ENCODE measurements at places on chromosomes 6 and 20.

DNA sequence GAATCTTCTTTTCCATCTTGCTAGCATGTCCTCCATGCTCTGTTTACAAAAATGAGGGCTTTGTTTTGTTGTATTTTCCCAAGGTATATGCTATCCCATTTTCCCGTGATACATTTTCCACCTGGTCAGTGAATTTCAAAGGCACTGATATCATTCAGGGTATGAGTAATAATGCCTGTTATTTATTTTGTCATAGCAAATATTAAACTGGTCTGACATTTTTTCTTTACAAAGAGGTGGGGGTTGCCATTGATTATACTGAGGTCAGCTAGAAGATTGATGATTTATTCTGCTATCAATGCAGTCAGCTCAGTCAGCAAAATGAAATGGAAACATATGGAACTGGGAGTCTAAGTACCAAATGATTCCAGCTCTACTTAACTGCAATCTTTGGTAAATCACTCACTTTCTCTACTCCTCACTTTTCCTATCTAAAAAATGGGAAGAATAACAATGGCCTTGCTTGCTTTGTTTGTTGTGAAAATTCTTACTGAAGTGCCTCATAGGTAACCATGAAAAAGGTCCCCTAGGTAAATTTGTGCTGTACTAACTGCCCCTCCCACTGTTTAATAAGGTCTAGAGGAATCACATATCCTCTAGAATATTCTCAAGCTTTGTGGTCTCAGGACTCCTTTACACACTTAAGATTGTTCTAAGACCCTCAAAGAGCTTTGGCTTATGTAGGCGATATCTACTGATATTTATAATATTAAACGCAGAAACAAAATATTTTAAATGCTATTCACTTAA lies 64.0 kb downstream of the ARHGAP18 start:
- DNase-seq = no peak

DNA sequence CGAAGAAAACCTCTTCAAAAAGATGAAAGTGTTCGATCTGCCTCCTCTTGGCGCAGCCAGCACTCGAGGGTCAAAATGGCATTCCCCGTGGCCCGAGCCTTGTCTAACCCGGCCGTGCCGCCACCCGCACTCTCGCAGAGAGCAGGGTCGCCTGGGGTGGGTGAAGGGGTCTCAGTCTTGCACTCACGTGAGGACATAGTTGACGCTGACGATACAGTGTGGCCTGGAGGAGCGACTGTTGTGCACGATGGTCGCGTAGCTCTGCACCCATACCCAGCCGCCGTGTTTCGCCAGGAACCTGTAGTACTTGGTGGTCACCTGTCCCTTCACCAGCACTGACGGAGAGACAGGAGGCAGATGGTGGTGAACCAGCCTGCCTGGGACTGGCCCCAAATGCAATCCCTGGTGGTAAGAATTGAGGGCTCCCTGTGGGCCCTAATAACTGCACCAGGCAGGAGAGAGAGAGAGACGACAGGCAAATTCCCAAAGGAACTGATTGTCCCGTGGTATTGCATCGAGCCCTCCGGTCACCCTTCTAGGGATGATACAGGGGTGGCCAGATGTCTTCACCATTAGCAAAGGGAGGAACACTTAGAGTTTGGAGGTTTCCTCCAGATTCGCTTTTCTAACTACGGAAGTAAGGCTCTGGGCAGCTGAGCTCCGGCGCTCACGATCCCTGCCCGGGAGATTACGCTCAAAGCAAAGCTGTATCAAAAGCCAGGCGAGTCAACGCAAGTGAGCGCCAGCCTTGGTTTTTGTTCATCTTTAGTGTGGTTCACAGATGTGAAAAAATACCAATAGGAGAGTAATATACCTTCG lies 17.4 kb downstream of the SIM1 start:
- DNase-seq = no peak

DNA sequence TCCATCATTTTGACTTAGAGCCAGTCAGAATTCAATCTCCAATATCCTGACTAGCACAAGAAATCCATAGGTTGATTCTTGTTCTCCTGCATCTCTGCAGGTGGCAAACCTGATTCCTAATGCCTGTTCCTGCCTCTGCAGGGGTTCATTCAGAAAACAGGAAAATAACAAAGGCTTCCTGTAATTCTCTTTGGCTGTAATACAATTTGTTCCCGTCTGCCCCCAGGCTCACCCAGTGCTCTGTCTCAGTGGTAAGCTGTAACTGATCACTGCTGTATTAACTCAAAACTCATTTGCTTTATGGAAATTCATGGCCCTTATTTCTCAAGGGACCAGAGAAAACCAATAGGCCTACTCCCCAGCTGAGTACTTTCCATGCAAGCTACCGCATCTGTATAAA lies 88.6 kb downstream of the OPRM1 start:
- no peak for DNase-seq

DNA sequence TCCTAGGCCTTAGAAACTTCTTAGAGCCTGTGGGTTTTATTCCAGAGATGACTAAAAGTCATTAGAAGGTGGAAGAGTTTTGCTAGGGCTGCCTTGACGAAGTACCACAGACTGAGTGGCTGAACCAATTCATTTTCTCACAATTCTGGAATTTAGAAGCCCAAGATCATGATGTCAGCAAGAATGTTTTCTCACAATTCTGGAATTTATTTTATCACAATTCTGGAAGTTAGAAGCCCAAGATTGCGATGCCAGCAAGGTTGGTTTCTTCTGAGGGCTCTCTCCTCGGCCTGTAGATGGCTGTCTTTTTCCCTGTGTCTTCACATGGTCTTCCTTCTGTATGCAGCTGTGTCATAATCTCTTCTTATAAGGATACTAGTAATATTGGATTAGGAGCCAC lies 672.9 kb upstream of the MARCKS start:
- DNase-seq = no peak

DNA sequence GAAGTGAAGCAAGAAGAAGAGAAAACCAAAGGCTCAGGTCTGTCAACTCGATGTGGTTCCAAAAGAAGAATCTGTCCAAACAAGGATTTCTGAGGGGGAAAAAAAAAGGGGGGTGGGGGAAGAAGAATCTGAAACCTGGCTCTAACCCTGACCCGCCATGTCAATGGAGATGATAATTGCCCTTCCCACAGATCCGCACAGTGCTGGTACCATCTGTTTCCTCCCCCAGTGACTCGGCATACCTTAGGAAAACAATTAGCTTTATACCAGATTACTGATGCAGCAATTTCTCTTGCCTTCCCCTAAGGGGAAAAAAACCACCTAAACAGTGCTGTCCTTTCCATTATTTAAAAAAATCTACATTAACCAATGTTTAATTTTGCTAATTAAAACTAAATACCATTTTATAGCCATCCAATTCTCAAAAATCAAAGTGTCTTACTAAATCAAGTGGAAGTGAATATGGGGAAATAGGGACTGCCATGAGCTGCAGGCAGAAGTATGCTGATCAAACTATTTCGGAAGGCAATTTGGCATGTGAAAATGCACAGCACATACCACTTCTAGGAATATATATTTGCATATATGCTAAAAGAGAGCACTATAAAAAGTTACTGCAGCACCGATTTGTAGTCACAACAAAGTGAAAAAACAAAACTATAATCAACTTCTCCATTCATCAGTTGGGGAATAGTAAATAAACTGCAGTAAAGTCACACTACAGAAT lies 46.8 kb downstream of the MAP7 start:
- no peak for DNase-seq

GRCh38 chr20:19456595-19457395 lies 244.4 kb downstream of the SLC24A3 start:
- DNase-seq = no peak

GRCh38 chr20:14622796-14623195 lies 285.4 kb upstream of the FLRT3 start:
- no peak for DNase-seq

GRCh38 chr6:53813096-53813495 lies 18.3 kb downstream of the LRRC1 start:
- DNase-seq = no peak

DNA sequence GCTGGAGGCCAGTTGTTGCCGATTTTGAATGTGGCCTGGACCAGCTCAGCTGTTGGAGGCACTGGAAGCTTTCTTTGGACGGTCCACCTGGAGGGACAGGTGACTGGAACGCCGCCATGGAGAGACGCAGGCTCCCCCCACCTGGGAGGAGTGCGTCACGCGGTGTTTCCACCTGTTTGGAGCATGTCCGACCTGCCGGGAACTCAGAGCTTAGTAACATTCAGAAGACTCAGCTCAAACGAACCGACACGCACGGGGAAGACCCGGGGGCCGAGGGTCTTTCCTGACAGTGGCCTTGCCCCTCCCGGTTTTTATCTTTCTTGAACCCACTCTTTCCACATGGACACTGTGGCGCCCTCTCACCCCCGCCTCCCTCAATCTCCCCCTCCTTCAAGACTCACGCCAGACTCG lies 141.6 kb downstream of the SMOC2 start:
- DNase-seq = no peak

DNA sequence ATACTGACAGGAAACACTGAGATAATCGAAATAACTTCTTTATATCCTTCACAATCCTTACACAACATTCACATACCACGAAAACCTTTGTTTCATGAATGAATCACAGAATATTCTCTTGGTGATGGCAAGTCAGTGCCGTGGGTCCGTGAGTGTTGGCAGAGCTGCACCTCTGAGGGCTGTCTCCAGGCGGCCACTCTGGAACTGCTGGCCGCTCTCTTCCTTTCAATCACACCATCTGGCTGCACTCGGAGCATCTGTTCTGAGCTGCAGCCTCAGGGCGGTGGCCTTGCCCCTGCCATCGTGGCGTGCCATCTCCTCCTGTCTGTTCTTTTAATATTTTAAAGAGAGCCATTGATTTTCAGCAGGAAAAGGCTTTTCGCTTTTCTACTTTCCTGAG lies 129.4 kb upstream of the AFDN start:
- DNase-seq = no peak

- no peak for DNase-seq
These were observed 8.8 kb downstream of the L3MBTL1 start for GRCh38 chr20:43516251-43516824.

DNA sequence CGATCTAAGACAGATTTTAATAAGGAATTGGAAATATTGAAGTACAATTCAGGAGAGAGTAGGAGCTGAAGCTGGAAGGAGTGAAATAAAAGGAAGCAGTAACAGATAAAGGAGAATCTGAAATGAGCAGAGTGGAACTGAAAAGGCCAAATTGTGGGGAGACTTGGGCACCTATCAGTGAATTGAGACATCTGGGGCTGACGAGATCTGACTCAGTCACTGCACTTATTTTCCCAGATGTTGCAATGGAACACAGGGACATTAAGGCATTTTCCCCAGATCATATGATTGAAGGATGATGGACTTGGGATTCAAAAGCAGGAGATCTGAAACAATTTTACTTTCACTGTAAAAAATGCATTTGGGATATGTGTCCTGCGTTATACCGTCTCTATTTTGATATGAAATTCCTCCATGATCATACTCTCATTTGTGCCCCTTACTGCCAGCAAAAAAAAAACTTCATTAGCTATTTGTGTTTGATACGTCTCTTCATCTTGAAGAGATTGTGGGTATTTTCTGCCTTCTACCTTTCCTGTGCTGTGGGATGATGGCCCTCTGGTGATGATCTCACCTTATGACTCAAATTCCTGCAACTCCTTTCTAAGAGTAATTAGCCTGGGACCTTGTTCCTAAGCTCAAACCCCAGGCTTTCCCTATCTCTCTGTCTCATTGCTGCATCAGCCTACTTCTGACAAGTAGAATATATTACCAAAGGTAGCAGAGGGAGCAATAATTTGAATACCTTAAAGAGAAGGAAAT lies 278.5 kb upstream of the MAN1A1 start:
- no peak for DNase-seq

DNA sequence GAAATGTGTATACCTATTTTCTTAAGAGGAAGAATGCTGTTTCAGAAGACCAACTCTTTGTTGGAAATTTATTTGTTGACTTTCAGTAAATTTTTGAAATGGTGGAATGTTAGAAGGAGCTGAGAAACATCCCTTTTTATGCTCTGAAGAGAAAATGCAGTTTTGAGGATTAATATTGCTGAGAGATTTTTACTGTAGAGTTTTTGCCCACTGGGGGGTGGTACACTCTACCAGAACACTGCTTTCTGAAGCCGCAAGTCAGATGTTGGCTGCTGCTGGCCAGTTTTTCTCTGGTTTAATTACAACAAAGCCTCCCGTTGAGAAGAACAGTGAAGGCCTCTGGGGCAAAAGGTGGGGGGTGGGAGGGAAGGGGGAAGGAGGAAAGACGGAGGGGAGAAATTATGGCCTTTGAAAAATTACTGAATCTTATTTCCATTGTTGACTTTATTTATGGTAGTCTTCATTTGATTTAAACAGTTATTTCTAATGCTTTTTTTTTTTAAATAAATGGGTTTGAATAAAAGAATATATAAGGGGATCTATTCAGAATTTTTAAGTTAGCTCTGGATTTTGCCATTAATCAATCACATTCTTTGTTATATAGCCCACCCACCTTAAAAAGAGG lies 3.0 kb downstream of the FLRT3 start:
- peak; percentile 30 for DNase-seq

GRCh38 chr20:63248835-63249591 lies 5.2 kb downstream of the NKAIN4 start:
- no peak for DNase-seq

- no peak for DNase-seq
These were observed 530.2 kb upstream of the MAN1A1 start for GRCh38 chr6:119879731-119880130.

- DNase-seq = peak; percentile 25
These were observed 75.5 kb downstream of the SLC22A23 start for GRCh38 chr6:3381233-3381921.

DNA sequence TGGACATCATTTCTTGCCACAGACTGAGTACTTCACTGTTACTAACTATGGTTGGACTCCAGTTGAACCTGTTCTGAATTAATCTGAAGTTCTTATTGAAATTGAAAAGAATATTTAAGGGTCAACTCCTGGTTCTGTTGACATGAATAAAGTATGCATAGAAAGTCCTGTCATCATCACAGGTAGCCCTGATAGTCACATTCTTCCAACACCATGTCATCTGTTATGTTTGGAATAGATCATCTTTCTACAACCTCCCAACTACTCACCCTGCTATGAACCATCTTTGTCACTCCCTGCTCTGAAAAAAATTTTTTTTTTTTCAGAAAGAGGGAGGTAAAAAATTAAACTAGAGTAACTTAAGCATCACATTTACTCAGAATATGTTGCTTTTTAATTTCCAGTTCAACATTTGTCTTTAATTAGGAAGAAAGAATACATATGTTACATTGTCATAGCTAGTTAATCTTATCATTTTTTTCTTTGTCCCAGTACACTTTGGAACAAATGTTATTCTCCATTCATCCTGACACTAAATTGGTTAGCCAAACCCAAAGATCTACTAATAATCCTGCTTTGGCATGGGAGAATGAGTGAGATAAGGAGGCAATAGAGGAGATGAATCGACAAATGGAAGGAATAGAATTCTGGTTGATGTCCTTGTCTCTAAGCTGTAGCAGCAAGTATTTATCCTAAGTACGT lies 775.1 kb upstream of the NRSN1 start:
- DNase-seq = no peak

GRCh38 chr6:55108134-55109130 lies 65.9 kb upstream of the HCRTR2 start:
- DNase-seq = no peak

- no peak for DNase-seq
These were observed at the start of gene UBD for GRCh38 chr6:29559524-29560287. UBD (minus strand) TSS chr6:29559732; CDS start chr6:29559701, 31 bp downstream.
